ENCODE measurements at places on chromosomes 5 and 9. TPM values are rescaled to one million over a fixed set of nuclear protein-coding genes. Genes with fewer than 3 reads are reported as not detected.

GRCh38 chr5:37212096-37212495, 37.1 kb downstream of the CPLANE1 start:
- H3K36me3 ChIP-seq, result peaks cover 95% of the 10 kb centered on the region

- peaks cover 49% of the 10 kb centered on the region for H3K27me3 ChIP-seq
- no peak overlapping the region for H3K4me3 ChIP-seq
- H3K27ac ChIP-seq, result no peak overlapping the region
- DNase-seq, result no peak
- H3K4me1 ChIP-seq, result peaks cover 45% of the 10 kb centered on the region
Observed at GRCh38 chr9:133506653-133507038, 18.1 kb downstream of the MYMK start.

DNA sequence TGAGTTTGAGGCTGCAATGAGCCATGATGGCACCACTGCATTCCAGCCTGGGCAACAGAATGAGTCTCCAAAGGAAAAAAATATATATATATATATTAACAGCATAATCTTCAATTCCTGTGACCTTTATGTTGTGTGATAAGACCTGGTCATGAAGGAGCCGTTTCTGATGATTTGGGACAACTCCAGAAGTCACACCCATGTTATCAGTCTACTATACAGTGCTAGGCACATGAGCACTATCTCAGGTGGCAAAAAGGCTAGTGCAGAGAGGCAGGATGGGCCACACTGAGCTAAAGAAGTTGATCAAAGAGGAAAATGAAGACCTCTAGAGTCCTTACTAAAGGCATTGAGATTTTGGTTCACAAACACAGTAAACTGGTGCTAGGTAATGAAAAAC, 205.0 kb upstream of the RAD23B start:
- no peaks in the 10 kb centered on the region for H3K4me1 ChIP-seq
- no peaks in the 10 kb centered on the region for H3K27me3 ChIP-seq
- H3K36me3 ChIP-seq, result no peaks in the 10 kb centered on the region
- no peak overlapping the region for H3K4me3 ChIP-seq

GRCh38 chr9:88672874-88673689, 138.1 kb downstream of the NXNL2 start:
- no peak overlapping the region for H3K4me3 ChIP-seq
- no peak overlapping the region for H3K27ac ChIP-seq
- no peaks in the 10 kb centered on the region for H3K27me3 ChIP-seq

DNA sequence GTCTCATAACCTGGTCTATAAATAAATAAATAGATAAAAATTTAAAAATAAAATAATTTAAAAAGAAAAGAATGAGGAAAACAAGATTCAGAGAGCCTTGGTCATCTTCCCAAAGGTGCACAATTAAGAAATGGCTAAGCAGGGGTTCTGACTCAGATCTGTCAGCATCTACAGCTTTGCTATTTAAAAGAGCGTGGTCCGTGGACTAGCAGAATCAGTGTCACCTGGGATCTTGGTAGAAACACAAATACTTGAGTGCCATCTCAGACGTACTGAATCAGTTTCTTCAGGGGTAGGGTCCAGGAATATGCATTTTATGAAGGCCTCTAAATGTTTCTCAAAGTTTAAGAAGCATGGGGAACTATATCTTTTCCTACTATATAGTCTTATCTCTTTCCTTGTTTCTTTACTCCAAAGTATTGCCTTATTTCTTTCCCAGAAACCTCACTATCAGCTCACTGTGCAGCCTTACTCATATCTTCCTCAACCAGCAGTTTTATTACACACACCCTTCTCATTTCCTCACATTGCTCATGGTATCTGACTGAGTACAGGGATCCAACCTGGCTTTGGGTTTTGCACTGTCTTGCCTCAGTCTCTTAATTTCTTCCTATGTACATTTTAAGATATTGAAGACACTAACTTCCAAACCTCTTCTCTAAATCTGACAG, 58.6 kb downstream of the TMC1 start:
- no peaks in the 10 kb centered on the region for H3K27me3 ChIP-seq
- no peaks in the 10 kb centered on the region for H3K36me3 ChIP-seq
- H3K4me3 ChIP-seq, result no peak overlapping the region
- no peak overlapping the region for H3K27ac ChIP-seq

DNA sequence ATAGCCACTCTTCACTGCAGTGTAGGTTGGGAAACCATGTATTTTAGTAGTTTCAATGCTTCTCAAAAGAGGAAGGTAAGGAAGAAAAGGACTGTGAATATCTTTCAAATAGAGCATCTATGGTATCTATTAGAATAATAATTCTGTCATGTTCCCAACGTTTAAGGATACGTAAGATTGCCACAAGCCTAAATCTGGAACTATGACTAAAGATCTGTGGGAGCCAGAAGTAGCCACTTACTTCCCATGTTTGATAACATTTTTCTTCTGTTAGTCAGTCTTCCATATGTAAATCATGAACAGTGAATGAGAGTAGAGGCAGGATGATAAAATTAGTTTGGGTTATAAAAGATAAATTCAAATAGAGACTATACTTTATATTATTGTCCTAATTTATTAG, 16.3 kb upstream of the MROH2B start:
- H3K27ac ChIP-seq, result no peak overlapping the region
- no peaks in the 10 kb centered on the region for H3K27me3 ChIP-seq
- no peaks in the 10 kb centered on the region for H3K36me3 ChIP-seq
- DNase-seq, result no peak
- no peak overlapping the region for H3K4me3 ChIP-seq

- H3K4me3 ChIP-seq, result no peak overlapping the region
- DNase-seq, result no peak
- H3K27me3 ChIP-seq, result no peaks in the 10 kb centered on the region
- H3K27ac ChIP-seq, result no peak overlapping the region
Observed at GRCh38 chr9:90659650-90660364, 17.2 kb upstream of the DIRAS2 start.

GRCh38 chr9:110121170-110121569, 86.8 kb downstream of the C9orf152 start:
- H3K4me3 ChIP-seq, result no peak overlapping the region
- peaks cover 2% of the 10 kb centered on the region for H3K4me1 ChIP-seq
- no peaks in the 10 kb centered on the region for H3K27me3 ChIP-seq
- H3K27ac ChIP-seq, result no peak overlapping the region
- no peak for DNase-seq
- no peaks in the 10 kb centered on the region for H3K36me3 ChIP-seq

Gene RBM27
- 14.1 TPM for total RNA-seq

Gene CAMK2A
- total RNA-seq, result 0.04 TPM

Gene ADAMTSL2
- 1.6 TPM for total RNA-seq

Data from esophagus squamous epithelium (tissue), 5 donors.